Psoas muscle (tissue), 8 donors: ENCODE measurements at places on chromosomes 6 and 20. TPM values are rescaled to one million over a fixed set of nuclear protein-coding genes. Genes with fewer than 3 reads are reported as not detected.

- no peak for DNase-seq
- peaks cover 56% of the 10 kb centered on the region for H3K4me1 ChIP-seq
- H3K4me3 ChIP-seq = peak overlapping the region; percentile 84
- H3K36me3 ChIP-seq = peaks cover 15% of the 10 kb centered on the region
These were observed 41.0 kb downstream of the GNAS start for GRCh38 chr20:58893355-58894120.

DNA sequence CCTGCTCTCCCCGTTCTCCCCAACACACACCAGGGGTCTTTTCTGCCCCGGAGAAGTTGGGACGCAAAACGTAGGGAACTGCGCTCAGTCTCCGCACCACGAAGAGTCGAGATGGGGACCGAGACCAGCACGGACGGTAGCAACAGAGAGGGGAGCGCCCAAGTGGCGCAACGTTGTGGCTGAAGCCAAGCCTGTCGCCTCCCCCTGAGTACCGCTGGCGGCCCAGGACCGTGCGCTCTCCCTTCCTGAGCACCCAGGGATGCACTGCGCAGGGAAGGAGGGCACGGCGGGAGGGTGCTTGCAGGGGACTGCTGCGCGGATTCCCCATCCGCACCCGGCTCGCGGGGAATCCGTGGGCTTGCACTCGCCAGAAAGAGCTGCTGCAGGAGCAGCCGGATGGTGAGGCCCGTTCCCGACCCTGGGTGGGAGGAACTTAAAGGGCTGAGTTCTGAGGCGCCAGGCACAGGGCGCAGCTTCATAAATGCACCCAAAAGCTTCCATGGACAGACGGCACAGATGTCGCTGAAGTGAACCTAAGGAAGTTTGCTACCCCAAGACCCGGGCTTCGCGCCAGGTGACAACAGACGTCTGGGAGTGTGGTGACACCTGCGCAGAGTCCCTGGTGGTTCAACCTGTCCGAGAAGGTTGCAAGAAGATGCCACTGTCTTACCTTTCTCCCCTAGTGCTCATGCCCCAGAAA lies 178.7 kb downstream of the TBXT start:
- H3K36me3 ChIP-seq = no peaks in the 10 kb centered on the region
- DNase-seq = no peak
- no peaks in the 10 kb centered on the region for H3K4me1 ChIP-seq
- H3K4me3 ChIP-seq = peak overlapping the region; percentile 63
- peaks cover 5% of the 10 kb centered on the region for H3K27me3 ChIP-seq

GRCh38 chr20:54475334-54476168 lies at the start of gene DOK5:
TSS of gene DOK5 (plus strand) at chr20:54475593. CDS start at chr20:54475947, 354 bp downstream.
- H3K27me3 ChIP-seq = no peaks in the 10 kb centered on the region
- H3K4me3 ChIP-seq = peak within 1 kb of the TSS; percentile 79
- peaks cover 3% of the 10 kb centered on the region for H3K4me1 ChIP-seq
- peak; percentile 53 for DNase-seq
- no peaks in the 10 kb centered on the region for H3K36me3 ChIP-seq

- no peaks in the 10 kb centered on the region for H3K27me3 ChIP-seq
- no peaks in the 10 kb centered on the region for H3K36me3 ChIP-seq
- no peak for DNase-seq
- no peak overlapping the region for H3K27ac ChIP-seq
These were observed 278.2 kb downstream of the TFAP2A start for GRCh38 chr6:10136636-10137035.

DNA sequence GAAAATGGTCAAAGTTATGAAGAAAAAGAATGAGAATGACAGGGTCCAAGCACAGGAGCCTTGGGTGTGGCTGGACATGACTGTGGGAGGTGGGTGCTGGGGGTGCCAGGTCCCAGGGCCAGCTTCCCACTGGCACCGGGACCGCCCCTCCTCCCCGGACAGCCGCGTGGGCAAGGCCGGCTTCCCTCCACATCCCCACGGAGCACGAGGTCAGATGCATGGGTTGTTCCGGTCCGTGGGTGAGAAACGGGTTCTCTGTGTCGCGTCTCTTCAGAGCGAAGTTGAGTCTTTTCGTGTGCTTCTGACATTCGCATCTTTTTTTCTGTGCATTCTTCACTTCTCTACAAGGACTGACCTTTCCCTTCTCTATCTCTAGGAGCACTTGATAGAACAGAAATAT lies 30.1 kb downstream of the KIF25 start:
- no peaks in the 10 kb centered on the region for H3K36me3 ChIP-seq
- no peak for DNase-seq
- no peak overlapping the region for H3K4me3 ChIP-seq
- no peaks in the 10 kb centered on the region for H3K4me1 ChIP-seq
- no peaks in the 10 kb centered on the region for H3K27me3 ChIP-seq
- no peak overlapping the region for H3K27ac ChIP-seq

DNA sequence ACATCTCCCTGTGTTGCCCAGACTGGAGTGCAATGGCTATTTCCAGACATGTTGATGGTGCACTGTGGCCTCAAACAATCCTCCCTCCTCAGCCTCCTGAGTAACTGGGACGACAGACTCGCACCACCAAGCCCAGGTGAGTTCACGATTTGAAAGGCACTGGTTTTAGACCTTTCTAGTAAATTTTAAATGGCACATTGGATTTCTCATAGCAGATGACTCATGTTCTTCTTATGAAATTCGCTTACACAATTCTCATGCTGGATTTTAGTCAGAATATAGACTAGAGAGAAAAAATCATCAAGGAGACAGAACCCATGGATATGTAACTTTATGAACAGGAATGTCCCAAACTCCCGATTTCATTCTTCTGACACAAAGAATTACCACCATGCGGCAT lies 18.1 kb upstream of the PXDC1 start:
- H3K27me3 ChIP-seq = peaks cover 3% of the 10 kb centered on the region
- no peaks in the 10 kb centered on the region for H3K4me1 ChIP-seq
- H3K27ac ChIP-seq = no peak overlapping the region

GRCh38 chr20:38017959-38018358 lies 15.3 kb downstream of the TTI1 start:
- DNase-seq = no peak
- no peaks in the 10 kb centered on the region for H3K27me3 ChIP-seq
- H3K4me3 ChIP-seq = no peak overlapping the region
- peaks cover 26% of the 10 kb centered on the region for H3K4me1 ChIP-seq
- no peak overlapping the region for H3K27ac ChIP-seq

DNA sequence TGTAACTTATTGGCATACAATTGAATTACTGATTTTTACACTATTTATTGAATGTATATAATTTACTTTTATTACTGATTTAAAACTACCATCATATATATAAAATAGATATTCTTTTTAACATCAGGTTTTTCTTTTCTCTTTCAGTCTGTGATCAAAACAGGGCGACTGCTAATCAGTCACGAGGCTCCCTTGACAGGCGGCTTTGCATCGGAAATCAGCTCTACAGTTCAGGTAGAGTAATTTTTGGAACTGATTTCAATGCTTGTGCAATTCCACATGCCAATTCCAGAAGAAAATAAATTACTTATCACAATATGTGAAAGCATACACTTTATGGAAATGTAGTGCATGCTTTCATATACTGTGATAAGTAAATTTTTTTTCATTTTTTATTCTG lies 166.5 kb downstream of the BCKDHB start:
- no peaks in the 10 kb centered on the region for H3K27me3 ChIP-seq
- DNase-seq = no peak
- H3K4me1 ChIP-seq = no peaks in the 10 kb centered on the region
- H3K27ac ChIP-seq = no peak overlapping the region
- no peaks in the 10 kb centered on the region for H3K36me3 ChIP-seq

DNA sequence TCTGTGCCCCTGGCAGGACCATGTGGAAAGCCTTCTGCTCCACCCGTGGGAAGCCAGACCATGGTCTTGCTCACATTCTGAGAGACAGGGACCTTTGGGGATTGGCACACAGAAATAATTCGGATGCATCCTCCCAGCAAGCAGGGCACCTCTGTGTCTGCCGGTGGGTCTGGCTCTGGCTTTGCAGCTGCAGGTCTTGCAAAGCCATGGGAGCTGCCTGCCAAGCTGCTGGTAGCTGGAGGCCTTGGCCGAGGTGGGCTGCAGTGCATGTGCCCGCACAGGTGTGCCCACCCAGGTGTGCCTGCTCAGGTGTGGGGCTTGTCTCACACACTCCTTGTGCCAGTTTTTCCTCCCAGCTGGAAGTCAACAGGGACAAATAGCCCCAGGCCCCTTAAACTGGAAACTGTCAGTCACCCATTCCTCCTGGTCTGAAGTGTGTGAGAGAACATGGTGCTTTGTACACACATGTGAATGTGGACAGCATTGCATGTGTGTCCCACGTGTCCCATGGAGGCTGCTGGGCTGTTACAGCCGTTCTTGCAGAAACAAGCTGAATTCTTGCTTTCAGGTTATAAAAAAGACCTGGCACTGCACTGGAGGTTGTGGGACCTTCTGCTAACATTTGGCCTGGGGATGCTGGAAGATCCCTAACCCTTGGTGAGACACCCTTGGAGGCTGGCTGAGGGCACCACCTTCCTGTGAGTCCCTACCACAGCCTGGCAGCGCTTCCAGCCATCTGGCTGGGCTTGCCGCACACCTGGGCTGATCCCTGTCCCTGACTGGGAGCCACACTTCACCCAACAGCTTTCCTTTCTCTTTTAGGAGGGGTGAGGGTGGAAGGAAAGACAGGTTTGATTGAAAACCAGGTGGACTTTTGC lies 54.9 kb upstream of the SMOC2 start:
- no peaks in the 10 kb centered on the region for H3K36me3 ChIP-seq
- H3K27ac ChIP-seq = no peak overlapping the region
- H3K4me1 ChIP-seq = no peaks in the 10 kb centered on the region
- no peaks in the 10 kb centered on the region for H3K27me3 ChIP-seq
- H3K4me3 ChIP-seq = no peak overlapping the region

DNA sequence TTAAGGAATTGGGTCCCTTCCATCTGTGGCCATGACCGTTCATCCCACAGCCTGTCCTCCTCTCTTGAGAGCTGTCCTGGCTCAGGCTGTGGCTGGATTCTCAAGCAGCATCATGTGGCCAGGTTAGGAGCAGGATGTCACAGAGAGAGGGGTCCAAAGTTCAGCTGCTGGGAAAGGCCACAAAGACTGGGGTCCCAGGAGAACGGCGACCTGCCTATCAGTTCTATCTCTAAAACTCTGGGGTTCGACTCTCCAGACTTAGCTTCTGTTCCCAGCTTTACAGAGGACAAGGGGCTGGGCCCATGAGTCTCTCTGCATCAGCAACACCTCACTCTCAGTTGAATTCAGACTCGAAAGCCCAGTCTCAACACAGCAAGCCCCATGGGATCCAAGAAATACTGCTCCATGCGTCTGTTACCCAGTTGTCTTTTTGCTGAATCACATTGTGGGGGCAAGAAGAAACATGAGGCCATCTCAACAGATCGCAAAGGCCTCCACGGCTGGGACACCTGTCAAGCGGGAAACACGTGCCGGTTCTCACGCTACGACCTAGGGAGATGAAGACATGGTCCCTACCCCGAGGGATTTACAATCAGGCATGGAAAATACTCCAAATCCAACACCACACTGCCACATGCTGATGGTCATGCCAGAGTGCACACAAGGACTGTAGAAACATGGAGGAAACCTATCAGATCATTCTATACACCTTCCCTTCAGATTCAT lies 95.4 kb downstream of the SLC22A23 start:
- no peak for DNase-seq
- H3K27ac ChIP-seq = no peak overlapping the region
- H3K4me1 ChIP-seq = peaks cover 10% of the 10 kb centered on the region
- no peak overlapping the region for H3K4me3 ChIP-seq
- H3K27me3 ChIP-seq = no peaks in the 10 kb centered on the region

- H3K4me3 ChIP-seq = peak within 1 kb of the TSS; percentile 79
- H3K36me3 ChIP-seq = no peaks in the 10 kb centered on the region
- peak; percentile 79 for DNase-seq
- peak within 1 kb of the TSS; percentile 92 for H3K27ac ChIP-seq
These were observed at the start of gene ANKS1A for GRCh38 chr6:34888874-34889555. TSS of gene ANKS1A (plus strand) at chr6:34889255. CDS start at chr6:34889403, 148 bp downstream.

DNA sequence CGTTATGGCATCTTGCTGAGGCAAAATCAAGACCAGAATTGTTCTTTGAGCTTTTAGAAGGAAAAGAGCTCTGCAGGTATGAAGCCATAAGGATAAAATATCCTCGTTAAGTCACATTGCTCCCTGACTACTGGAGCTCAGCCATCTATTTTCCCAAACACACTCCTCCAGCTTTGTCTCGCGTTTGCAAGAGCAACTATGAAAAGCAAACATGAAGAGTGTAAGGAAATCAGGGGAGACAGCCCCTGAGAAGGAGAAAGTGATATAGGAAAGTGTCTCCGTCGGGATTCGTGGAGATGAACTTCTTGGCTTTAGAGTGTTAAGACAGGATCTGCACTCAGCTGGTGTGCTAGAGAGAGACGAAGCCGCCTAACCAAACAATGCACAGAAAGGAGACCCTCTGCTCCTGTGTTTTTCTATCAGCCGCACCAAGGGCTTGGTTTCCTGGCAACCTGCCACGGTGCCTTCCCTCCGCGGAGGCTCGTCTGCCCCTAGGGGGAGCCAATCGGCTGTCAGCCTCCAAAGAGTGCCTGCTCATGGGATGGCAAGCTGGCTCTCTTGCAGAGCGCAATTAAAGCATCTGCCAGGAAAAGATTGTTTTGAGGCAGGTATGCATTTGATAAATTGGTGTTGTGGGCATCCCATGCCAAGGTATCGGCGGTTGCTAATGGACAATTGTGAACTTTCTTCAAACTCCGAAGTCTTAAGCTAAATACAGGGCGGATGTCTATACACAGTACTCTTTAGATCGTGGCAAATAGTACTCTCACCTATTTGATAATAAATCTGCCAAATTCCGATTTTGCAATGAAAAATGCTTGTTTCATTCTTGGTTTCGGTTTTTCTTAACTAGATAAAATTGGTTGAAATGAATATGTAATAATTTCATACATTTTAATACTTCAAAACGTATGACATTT lies 603.2 kb downstream of the RNF144B start:
- no peaks in the 10 kb centered on the region for H3K27me3 ChIP-seq
- H3K4me1 ChIP-seq = no peaks in the 10 kb centered on the region
- H3K36me3 ChIP-seq = no peaks in the 10 kb centered on the region
- H3K27ac ChIP-seq = no peak overlapping the region

- H3K27ac ChIP-seq = no peak overlapping the region
- DNase-seq = peak; percentile 66
- H3K27me3 ChIP-seq = no peaks in the 10 kb centered on the region
- H3K4me1 ChIP-seq = peaks cover 8% of the 10 kb centered on the region
- no peaks in the 10 kb centered on the region for H3K36me3 ChIP-seq
These were observed 111.3 kb downstream of the LY86 start for GRCh38 chr6:6699741-6700367.

DNA sequence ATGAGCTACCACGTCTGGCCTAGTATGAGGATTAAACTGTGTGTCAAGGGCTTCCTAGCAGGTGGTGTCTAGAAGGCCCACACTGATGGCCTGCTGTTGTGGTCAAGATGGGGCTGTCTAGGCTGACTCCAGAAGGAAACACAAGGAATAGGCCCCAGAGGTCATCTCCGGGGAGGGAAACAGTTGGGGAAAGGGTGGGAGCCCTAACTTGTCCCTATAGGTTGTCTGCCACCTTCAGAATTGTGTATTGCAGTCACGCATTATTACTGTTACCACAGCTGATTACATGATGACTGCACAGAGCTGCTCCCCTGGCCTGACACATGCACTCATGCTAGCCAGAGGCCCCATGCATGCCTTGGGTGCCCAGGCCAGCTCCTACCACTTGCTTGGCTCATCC lies 27.3 kb downstream of the C20orf203 start:
- no peak for DNase-seq
- no peaks in the 10 kb centered on the region for H3K4me1 ChIP-seq

The ZBTB46 gene
- total RNA-seq = 6.4 TPM

The RUNX2 gene
- total RNA-seq = 0.47 TPM

The ALDH8A1 gene
- total RNA-seq = 0.40 TPM

The NQO2 gene
- total RNA-seq = 82.8 TPM

The YTHDF1 gene
- total RNA-seq = 45.8 TPM
